ENCODE measurements at places on chromosomes 12 and 14. TPM values are rescaled to one million over a fixed set of nuclear protein-coding genes. Genes with fewer than 3 reads are reported as not detected.

- DNase-seq, result peak; percentile 62
Observed at GRCh38 chr12:22100958-22101748, 55.1 kb downstream of the CMAS start.

- no peak for DNase-seq
Observed at GRCh38 chr14:54676812-54677708, 110.1 kb downstream of the SAMD4A start.

DNA sequence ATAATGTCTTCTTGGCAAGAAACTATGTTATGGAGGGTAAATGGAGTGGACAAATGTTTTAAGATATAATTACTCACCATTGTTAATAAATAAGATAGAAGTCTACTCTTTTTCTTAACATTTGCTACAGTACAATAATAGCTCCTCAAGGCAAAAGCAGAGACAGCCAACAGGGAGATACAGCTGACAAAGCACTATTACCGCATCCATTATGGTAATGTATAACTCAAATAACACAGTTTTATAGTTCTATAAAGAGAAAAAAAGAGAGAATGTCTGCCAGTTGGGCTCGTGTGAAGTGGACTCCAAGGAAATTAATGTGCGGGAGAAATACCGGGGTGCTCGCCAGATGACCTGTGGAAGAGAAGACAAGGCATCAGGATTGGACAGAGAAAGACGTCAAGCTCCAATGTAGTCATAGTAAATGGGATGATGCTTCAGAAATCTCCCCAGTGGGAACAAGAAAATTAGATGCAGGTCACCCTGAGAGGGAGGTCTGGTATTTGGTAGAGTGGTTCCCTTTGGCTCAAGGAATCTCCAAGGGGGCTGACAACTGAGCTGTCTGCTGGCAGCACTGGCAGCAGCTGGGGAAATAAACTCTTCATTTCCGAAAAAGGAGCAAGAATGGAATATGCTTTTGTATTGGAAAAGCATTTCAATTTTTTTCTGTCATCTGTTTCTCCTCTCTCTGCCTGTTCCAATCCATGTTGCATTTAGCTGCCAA is 343.9 kb downstream of the LRFN5 start:
- no peak for DNase-seq

- no peak for DNase-seq
Observed at GRCh38 chr12:40499856-40500255, 192.4 kb upstream of the CNTN1 start.

- no peak for DNase-seq
Observed at GRCh38 chr12:75887979-75888378, 143.6 kb downstream of the PHLDA1 start.

- DNase-seq, result no peak
Observed at GRCh38 chr12:71071536-71072097, 86.2 kb downstream of the TSPAN8 start.

- no peak for DNase-seq
Observed at GRCh38 chr12:57341275-57341990, 89.4 kb downstream of the R3HDM2 start.

DNA sequence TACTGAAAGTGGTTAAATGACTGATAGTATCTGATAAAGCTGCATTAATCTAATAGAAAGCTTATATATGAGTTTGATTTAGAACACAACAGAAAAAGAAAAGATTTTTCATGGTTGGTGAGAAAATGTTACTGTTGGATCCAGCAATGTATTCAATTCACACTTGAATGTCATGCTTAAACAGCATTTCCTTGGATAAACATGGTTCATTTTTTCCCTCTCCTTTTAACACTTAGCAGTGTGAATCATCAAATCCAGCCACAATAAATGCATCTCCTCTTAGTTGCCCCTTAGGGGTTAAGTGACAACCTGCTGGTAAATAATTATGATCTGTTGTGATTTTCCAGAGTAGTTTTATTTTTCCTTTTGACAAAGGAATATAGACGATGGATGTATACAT is 74.9 kb upstream of the GRIP1 start:
- DNase-seq, result no peak

GRCh38 chr12:118773956-118774723 is 207.2 kb upstream of the SRRM4 start:
- DNase-seq, result no peak

Gene KRT77
- total RNA-seq, result not detected

Gene LALBA
- total RNA-seq, result not detected

Gene MIP
- not detected for total RNA-seq

Gene KRT79
- total RNA-seq, result 0.09 TPM

Gene RPL6
- 2,202 TPM for total RNA-seq

Gene LRRC9
- total RNA-seq, result not detected

Gene LBHD2
- not detected for total RNA-seq
